A549 treated with GW870086 at 1 μM for 4 hours (cell line): ENCODE measurements at places on chromosomes 16 and 17. TPM values are rescaled to one million over a fixed set of nuclear protein-coding genes. Genes with fewer than 3 reads are reported as not detected.

Gene METTL22
- 25.4 to 25.8 TPM (median 25.7 TPM) in 5 replicates for total RNA-seq

Gene SULT1A1
- 4.7 to 6.1 TPM (median 5.4 TPM) in 5 replicates for total RNA-seq

Gene CD7
- 0.16 to 0.42 TPM in 2 of 5 replicates, not detected in the others for total RNA-seq

Gene KCNH4
- 0.25 to 0.39 TPM (median 0.29 TPM) in 5 replicates for total RNA-seq

Gene KCNG4
- not detected in 5 replicates for total RNA-seq
